ENCODE measurements at places on chromosomes 5 and 9. TPM values are rescaled to one million over a fixed set of nuclear protein-coding genes. Genes with fewer than 3 reads are reported as not detected.
A peak's percentile ranks its signal among the peaks of the same experiment; 100 is the strongest.

The CXCL14 gene
- 19.6 TPM for total RNA-seq

The CDH18 gene
- 0.09 TPM for total RNA-seq

DNA sequence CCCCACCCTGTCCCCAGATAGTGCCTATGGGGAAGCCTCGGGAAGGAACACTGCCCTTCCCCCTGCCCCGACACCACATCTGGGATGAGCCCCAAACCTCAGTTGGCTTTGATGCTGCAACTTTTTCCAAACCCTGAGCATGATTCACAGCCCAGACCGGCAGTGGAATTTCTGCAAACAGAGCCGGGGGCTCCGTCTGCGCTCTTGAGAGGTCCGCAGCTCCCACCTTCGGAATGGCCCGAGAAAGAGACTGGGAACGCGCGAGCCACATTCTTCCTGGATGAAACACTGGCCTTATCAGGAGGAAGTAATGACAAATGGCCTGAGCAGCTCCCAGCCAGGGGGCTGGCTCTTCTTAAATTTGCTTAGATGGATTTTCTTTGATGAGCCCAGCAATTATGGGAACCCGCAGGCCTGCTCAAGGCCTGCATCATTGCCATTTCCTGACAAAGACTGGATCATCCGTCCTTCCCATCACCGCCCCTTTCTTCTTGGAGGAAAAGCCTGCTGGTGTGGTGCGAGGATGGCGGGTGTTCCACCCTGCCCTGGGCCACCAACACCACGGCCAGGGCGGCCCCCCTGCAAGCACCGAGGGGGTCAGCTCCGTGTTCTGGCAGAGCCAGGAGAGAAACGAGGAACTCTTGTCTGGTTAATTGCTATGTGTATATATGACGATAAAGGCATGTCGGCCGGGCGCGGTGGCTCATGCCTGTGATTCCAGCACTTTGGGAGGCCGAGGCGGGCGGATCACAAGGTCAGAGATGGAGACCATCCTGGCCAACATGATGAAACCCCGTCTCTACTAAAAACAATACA lies 38.8 kb upstream of the COL5A1 start:
- no peaks in the 10 kb centered on the region for H3K27me3 ChIP-seq
- H3K27ac ChIP-seq, result no peak overlapping the region
- H3K4me1 ChIP-seq, result no peaks in the 10 kb centered on the region
- no peaks in the 10 kb centered on the region for H3K36me3 ChIP-seq
- H3K4me3 ChIP-seq, result no peak overlapping the region

- no peaks in the 10 kb centered on the region for H3K4me1 ChIP-seq
- H3K36me3 ChIP-seq, result no peaks in the 10 kb centered on the region
- no peaks in the 10 kb centered on the region for H3K27me3 ChIP-seq
- no peak overlapping the region for H3K4me3 ChIP-seq
- H3K27ac ChIP-seq, result no peak overlapping the region
Measured at GRCh38 chr5:135715267-135716055, 119.0 kb upstream of the SLC25A48 start.

- H3K4me1 ChIP-seq, result peaks cover 19% of the 10 kb centered on the region
- H3K4me3 ChIP-seq, result no peak overlapping the region
- no peaks in the 10 kb centered on the region for H3K27me3 ChIP-seq
- H3K36me3 ChIP-seq, result no peaks in the 10 kb centered on the region
Measured at GRCh38 chr5:43315263-43315662, 2.1 kb upstream of the HMGCS1 start.

DNA sequence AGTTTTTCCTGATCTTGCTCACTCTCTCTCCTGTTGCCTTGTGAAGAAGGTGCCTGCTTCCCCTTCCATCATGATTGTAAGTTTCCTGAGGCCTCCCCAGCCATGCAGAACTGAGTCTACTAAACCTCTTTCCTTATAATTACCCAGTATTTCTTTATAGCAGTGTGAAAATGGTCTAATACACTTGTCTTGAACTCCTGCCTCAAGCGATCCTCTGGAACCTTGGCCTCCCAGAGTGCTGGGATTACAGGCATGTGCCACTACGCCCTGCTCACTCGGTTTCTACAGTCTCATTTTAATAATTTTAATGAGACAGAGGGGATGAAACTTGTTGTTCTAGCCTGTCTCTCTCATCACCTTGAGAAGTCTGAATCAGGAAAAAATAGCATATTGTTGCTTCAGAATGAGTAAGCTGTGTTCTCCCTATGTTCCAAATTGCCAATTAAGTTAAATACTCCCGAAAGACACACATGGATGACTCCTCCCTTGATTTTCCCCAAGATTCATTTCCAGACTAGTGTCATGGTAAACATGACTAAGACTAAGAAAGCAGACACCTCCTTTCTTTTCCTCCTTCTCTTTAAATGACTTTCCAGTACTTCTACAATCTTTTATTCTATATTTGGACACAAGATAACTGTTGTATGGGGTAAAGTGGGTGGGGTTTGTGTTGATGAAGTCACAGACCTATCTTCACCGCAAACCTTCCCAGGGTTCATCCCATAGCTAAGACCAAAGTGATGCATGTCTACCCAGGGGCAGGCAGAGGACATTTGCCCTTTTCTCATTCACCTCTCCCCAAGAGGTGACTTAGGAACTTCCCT lies 7.8 kb upstream of the DNAJC18 start:
- DNase-seq, result no peak
- no peak overlapping the region for H3K27ac ChIP-seq
- no peak overlapping the region for H3K4me3 ChIP-seq
- H3K4me1 ChIP-seq, result no peaks in the 10 kb centered on the region
- H3K36me3 ChIP-seq, result no peaks in the 10 kb centered on the region

GRCh38 chr5:158538506-158539074 lies 561.1 kb downstream of the EBF1 start:
- no peak for DNase-seq
- no peaks in the 10 kb centered on the region for H3K4me1 ChIP-seq
- no peak overlapping the region for H3K4me3 ChIP-seq
- no peaks in the 10 kb centered on the region for H3K27me3 ChIP-seq

DNA sequence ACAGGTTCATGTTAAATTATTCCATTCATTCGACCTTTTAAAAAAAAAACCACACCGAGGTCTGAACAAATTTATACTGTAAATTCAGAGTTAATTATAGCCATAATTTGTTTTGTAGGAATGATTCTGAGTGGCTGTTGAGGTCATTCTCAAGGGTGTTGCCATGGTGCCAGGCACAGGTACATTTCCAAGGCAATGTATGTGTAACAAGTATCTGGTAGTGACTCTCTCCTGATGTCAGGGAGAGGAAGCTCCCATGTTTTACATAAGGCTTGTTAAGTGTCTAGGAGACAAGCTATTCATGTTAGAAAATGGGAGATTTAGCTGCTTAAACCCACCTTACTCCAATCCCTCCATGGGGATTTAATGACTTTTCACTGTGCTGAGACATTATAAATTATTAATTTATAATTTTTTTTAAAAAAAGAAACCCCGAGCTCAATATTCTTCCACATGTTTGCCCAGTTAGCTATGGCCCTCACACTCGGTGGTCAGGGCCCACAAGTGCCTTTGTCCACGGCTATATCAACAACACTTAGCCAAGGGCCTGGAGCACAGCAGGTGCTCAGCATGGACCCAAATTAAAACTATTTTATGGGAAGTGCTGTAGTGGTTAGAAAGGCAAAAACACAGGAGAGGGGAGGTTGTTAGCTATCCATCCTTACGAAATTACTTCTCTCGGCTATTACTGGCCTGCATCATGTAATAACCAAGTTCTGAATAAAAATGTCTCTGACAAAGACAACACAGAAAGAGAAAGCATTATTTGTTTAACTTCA lies 154.6 kb upstream of the GNA14 start:
- no peaks in the 10 kb centered on the region for H3K4me1 ChIP-seq
- no peak overlapping the region for H3K4me3 ChIP-seq
- DNase-seq, result no peak
- H3K27me3 ChIP-seq, result no peaks in the 10 kb centered on the region

- H3K4me1 ChIP-seq, result no peaks in the 10 kb centered on the region
- no peaks in the 10 kb centered on the region for H3K36me3 ChIP-seq
- H3K27me3 ChIP-seq, result no peaks in the 10 kb centered on the region
- no peak overlapping the region for H3K27ac ChIP-seq
Measured at GRCh38 chr5:126335886-126336285, 87.3 kb upstream of the GRAMD2B start.

The CDC14B gene
- total RNA-seq, result 19.3 TPM

DNA sequence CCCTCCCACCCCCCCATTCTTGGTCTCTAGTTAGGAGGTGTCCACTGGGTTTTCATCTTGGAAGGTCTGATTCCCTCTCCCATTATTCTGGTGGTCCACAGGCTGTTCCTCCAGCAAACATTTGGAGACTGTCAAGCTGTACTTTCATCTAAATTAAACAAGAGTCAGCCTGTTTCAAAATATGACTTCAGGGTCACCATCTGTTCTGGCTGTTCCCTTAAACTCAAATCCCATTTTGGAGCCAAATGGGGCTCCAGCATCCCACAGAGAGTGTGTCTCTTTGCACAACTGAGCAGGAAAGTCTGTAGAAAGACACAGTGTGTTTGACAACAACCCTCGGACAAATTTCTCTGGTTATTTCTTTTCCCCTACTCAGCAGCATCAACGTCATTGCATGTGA lies 20.5 kb downstream of the COL15A1 start:
- H3K27me3 ChIP-seq, result no peaks in the 10 kb centered on the region
- H3K36me3 ChIP-seq, result no peaks in the 10 kb centered on the region
- no peak overlapping the region for H3K27ac ChIP-seq
- H3K4me1 ChIP-seq, result no peaks in the 10 kb centered on the region

DNA sequence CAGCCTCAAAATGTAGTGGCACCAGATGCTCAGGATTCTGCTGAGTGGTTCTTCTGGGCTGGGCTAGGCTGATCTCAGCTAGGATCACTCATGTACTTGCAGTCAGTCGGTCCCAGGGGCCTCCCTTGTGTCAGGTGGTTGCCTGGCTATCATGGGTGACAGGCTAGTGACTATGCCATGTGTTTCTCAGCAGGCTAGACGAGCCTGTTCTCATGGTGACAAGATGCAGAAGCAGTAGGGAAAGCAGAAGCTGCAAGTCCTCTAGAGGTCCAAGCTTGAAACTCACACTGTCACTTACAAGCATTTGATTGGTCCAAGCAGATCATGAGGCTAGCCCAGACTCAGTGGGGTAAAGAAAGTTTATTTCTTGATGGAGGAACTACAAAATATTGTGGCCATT lies 15.2 kb upstream of the KCNMB1 start:
- DNase-seq, result peak; percentile 24
- H3K4me3 ChIP-seq, result no peak overlapping the region
- no peaks in the 10 kb centered on the region for H3K27me3 ChIP-seq
- no peaks in the 10 kb centered on the region for H3K36me3 ChIP-seq

DNA sequence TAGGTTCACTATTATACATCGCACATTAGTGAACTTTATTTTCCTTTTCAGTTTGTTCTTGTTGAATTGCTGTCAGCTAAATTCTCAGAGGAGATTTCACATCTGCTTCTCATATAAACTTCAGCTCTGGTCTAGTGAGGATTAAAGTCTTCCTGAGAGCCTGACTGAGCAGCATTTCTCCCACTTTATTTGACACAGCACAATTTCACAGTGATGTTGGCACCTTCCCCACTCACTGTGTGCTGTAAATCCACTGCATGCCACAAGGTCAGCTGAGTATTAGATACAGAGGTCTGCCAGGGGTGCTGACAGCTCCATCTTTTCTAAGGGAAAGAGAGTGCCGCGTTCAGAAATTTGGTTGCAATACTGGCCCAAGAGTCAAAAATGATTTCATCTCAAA lies 567.4 kb downstream of the PRR16 start:
- no peaks in the 10 kb centered on the region for H3K27me3 ChIP-seq
- no peaks in the 10 kb centered on the region for H3K36me3 ChIP-seq

The ISL1 gene
- total RNA-seq, result 6.8 TPM

The IGIP gene
- 7.1 TPM for total RNA-seq

The MAP3K1 gene
- total RNA-seq, result 12.8 TPM

GRCh38 chr9:12065686-12066085 lies 627.5 kb upstream of the TYRP1 start:
- H3K27ac ChIP-seq, result no peak overlapping the region
- H3K36me3 ChIP-seq, result no peaks in the 10 kb centered on the region
- no peak overlapping the region for H3K4me3 ChIP-seq
- H3K4me1 ChIP-seq, result no peaks in the 10 kb centered on the region
- no peak for DNase-seq

- DNase-seq, result no peak
- H3K4me1 ChIP-seq, result no peaks in the 10 kb centered on the region
Measured at GRCh38 chr9:119412399-119412798, 43.2 kb upstream of the BRINP1 start.

DNA sequence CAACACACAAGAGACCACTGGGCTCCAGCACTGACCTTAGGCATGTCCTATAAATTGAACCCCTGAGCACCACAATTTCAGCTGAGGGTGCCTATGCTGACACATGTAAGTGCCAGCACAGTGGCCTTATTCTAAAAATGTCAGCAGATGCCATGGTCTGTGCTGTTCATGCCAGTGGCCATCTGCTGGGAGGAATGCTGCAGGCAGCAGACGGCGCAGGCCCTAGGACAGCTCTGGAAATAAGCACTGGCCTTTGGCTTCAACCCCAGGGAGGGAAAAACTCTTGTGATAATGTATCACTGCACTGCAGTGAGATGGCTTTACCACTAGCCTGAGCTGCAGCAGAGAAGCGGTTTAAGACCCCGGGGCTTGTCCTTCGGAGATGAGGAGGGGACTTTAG lies 98.5 kb downstream of the SYK start:
- H3K4me3 ChIP-seq, result no peak overlapping the region
- no peak for DNase-seq
- H3K36me3 ChIP-seq, result no peaks in the 10 kb centered on the region
- H3K27me3 ChIP-seq, result no peaks in the 10 kb centered on the region
- no peaks in the 10 kb centered on the region for H3K4me1 ChIP-seq

Data from pancreas (tissue), 10 donors.